HT-29 (cell line): ENCODE measurements at places on chromosomes 13 and 19.

DNA sequence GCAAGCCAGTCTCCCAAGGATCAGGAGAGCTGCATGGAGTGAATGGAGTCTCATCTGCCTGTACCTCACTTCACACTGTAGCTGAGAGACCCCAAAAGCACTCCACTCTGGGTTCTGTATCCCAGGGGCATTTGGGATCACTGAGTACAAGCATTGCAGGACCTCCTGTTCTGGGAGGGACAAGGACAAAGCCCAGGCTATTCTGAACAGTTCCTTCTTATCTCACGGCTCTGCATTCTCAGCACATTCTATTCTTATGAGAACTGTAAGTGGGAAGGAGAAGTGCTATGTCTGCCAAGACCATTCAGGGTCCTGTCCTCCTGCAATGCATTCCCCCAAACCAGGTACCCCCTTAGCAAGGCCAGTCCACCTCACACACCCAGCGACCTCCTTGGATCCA is 42.8 kb downstream of the RNF6 start:
- DNase-seq = no peak

GRCh38 chr13:74103196-74103595 is 31.0 kb downstream of the KLF12 start:
- DNase-seq = no peak

GRCh38 chr19:28523619-28524018 is 689.3 kb downstream of the UQCRFS1 start:
- no peak for DNase-seq

- DNase-seq = no peak
Observed at GRCh38 chr19:1041272-1041834, 1.4 kb downstream of the ABCA7 start.

DNA sequence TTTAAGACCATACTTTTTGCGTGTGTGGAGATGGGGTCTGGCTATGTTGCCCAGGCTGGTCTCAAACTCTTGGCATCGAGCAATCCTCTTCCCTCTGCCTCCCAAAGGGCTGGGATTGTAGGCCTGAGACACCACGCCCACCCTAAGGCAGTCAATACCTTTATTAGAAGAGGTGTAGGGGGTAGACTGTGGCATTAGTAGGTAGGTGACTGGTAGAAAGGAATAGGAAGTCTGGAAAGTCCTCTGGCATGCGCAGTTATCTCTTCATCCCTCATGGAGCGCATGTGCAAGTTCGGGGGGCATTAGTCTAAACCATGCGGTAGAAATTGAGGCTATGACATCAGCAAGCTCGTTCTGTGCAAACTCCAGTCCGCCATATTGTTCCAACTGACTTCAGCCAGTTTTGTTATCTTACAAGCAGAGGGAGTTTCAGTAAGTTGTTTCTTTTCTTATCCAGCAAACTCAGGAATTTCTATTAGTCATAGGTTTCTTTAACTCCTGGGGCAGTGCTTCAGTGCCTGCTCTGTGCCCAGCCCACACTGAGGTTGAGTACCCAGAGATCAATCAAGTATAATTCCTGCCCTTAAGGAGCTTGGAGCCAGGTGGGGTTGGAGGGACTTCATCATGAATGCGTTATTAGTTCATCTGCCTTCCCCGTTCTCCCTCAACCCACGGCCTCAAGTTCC is 7.3 kb upstream of the RANBP3 start:
- no peak for DNase-seq
